RWPE2 (cell line): ENCODE measurements at places on chromosomes 7 and 10.

DNA sequence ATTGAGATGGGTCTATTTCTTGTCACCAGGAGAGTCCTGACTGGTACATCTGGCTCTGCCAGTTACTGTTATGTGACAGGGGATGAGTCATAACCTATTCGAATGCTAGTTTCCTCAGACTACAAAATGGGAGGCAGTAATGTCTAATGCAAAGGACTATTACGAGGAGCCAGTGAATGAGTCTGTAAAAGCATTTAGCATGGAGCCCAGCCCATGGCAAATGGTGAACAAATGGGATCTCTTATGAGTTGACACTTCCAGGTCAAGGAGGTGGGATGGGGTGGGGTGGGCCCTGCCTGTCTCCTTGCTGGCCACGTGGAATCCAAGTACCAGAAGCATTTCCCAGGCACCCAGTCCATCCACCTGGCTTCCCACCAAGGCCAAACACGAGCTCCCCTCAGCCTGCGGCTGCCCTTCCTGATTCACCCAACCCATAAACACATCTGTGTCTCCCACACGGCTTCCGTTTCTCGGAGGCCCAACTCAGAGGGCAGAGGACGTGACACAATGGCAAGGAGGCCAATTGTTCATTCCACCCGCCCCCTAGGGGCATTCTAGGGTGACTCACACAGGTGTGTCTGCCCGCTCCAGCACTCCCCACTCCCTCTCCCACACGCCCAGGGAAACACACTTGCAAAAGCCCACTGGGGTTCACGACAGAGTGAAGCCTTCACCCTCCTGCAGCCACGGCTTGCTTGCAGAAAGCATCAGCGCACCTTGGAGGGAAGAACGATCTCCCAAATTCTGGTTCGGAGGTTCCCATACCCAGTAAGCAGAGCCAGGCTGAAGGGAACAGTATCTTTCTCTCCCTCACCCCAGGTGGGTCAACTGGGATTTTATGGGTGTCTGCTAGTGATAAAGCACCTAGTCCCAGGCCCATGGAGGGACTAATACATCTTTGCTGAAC lies 109.8 kb downstream of the SH3PXD2A start:
- DNase-seq = peak; percentile 91

DNA sequence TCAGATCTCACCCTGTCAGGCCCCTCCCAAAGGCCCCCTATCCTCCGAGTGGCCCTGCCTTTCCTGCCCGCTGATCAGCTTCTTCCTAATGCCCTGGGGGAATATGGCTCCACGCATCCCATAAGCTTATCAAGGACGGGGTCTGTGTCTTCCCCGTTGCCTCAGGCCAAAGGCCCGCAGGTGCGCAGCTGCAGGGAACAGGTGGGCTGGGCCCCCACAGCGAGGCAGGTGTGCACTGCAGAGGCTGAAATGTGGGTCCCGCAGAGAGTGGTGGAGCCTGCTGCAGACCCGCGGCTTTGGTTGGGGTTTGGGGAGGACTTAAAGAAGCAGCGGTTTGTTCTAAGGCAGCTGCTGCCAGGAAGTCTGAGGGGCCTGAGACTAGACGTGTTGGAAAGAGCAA lies 220.8 kb upstream of the TCERG1L start:
- no peak for DNase-seq

DNA sequence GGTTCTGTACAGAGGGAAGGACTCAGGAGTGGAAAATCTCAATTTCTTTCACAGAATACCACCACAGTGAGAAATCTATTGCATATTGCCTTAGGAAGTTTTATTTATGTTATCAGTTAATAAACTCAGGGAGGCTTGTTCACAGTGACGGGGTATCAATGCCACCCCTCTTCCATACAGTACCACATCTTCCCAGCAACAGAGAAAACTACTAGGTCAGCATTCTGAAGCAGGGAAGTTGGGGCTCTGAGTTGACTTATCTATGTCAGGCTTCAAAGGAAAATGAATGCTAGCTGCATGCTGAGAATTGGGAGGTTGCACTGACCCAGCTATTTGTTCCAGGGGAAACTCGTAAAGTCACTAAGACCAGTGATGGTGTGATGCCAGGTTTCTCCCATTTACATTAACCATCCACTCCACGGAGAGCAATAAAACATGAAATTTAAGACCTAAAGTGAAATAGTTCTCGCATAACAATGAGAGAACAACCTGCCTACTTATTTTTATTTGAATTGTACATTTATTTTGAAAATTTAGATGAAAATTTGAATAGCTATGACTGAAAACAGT lies 266.7 kb downstream of the RNLS start:
- DNase-seq = no peak

- DNase-seq = no peak
Observed at GRCh38 chr7:157625973-157626742, 289.4 kb downstream of the DNAJB6 start.

DNA sequence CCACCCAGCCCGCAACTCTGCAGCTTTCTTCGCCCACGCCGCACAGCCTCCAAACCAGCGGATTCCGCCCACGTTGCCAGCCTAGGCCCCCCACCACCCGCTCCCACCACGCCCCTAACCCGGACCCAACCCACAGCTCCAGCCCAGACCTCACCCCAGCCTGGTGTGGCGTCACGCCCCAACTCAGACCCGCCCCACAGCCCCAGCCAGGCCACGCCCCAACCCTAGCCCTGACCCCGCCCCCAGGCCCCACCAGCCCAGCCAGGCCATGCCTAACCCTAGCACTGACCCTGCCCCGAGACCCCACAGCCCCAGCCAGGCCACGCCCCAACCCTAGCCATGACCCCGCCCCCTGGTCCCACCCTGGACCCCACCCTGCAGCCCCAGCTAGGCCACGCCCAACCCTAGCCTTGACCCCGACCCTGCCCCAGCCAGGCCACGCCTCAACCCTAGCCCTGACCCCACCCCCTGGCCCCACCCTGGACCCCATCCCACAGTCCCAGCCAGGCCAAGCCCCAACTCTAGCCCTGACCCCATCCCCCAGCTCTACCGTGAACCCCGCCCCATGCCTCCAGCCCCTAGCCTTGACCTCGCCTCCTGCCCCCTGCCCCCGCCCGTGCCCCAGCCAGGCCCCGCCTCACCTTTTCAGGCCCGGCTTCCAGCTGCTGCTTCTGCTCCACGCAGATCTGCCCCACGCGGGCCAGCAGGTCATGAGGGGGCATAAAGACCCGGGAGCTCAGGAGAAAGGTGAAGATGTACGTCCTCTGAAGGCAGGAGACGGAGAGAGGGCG lies 64.0 kb downstream of the RASGEF1A start:
- peak; percentile 59 for DNase-seq

DNA sequence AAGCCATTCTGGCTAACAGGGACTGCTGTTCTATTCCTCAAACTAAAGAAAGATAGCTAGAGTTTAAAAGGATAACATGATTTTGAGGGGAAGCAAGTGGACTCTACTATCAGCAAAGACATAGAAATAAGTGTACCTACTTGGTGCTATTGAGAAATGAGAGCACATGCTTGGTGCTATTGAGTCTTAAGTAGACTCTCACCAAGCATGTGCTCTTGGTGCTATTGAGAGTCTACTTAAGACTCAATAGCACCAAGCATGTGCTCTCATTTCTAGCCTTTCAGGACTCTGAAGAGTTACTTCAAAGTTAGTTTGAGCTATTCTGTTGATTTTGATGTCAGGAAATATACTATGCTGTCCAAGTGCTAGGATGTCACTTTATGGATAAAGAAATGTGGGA lies 733.0 kb upstream of the ZWINT start:
- no peak for DNase-seq

DNA sequence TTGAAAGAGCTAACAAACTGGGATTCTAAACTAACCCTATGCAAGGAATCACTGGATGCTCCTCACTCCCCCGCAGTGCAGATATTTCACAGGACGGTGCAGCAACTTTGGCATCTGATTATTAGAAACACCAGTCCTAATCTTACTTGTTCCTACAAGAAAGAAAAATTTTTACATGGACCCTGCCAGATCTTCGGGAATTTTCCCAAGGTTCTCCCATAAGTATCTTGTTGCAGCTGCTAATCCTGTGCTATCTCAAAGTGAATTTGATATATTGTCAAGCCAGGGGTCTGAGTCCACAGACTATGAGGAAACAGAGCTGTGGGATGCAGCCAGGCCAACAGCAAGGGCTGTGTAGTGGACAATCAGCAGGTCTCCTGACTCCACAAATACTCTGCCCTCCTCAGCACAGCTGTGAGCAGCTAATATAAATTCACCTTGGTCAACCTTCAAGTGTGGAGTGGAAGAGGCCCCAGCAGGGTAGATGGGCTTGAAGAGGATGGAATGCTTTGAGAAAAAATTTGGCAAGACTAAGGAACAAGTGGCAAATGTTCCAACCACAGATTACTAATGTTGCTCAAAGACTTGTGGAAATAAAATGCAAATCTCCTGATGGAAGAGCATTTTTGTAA lies 25.6 kb downstream of the VSTM4 start:
- DNase-seq = no peak

DNA sequence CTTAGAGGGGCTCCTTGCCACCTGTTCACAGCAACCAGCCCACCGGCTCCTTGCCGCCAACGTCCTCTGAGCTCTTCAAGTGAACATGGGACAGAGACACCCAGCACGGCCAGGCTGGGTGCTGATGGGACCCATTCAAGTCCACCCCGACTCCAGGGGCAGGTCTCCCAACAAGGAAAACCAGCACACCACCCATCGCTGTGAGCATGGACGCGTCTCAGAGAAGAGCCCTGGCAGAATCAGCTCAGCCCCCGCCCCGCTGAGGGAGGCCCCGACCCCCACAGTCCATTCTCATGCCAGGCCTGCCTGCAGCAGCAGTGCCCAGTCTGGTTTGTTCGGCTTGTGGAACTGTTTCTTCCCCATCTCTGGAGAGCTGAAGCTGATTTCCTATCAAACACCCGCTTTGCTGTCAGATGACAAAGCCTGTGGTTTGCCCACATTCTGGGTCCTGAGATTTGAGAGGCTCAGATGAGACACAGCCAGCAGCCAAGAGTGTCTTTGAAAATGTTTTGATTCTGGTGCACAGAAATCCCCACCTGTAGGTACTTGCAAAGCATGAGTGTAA lies 216.6 kb downstream of the ZMYND11 start:
- no peak for DNase-seq

DNA sequence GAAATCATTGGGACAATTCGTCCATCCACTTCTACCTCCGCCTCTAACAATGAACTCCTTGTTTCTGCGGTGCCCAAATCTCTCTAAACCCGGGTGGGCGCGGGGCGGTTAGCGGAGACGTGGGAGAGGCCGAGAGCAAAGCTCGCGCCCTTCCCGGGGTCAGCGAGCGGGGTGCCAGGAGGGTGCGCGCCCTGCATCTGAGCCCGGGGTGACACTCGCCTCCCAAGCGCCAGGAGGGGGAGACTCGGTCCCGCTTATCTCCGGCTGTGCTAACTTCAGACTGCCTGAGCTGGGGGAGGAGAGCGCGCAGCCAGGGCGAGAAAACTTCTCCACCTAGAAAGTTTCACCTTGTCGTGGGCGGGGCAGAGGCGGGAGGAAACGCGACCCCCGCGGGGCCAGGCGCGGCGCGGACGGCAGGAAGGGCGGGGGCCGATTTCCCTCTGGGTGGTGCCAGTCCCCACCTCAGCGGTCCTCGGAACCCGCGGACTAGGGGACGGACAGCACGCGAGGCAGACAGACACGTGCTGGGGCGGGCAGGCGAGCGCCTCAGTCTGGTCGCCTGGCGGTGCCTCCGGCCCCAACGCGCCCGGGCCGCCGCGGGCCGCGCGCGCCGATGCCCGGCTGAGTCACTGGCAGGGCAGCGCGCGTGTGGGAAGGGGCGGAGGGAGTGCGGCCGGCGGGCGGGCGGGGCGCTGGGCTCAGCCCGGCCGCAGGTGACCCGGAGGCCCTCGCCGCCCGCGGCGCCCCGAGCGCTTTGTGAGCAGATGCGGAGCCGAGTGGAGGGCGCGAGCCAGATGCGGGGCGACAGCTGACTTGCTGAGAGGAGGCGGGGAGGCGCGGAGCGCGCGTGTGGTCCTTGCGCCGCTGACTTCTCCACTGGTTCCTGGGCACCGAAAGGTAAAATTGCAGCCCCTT lies at the start of gene MET:
Gene MET (plus strand): TSS at position 516 of the 915 bp plus-strand sequence. CDS start 26,889 bp downstream, outside the sequence.
- DNase-seq = peak; percentile 91

DNA sequence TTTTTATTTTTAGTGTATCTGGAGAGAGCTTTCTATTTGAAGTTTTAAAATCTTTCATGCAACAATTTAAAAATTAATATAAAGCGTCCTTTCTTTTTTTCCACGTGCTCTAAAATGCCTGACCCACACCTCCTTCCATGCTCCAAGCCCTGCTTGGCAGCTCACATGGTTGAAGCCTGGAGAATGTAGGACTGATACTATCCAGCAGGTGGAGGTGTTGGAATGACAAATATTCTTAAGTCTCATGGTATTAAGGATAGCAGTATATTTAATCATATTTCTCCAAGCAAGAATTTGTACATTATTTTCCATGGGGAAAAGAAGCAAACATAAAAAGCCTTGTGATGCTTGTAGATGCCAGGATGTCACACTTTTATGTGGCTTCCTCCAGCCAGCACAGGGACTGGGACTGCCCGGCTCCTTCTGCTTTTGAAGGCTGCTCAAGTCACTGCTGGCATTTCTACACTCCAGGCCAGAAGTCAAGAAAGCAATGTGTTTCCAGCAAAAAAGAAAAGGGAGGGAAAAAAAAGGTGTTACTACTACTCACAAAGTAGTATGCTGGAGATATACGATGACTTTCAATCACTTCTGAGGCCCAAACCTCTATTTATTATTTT lies 49.7 kb downstream of the BZW2 start:
- no peak for DNase-seq

- DNase-seq = no peak
Observed at GRCh38 chr10:103849880-103850571, 5.3 kb downstream of the SH3PXD2A start.

GRCh38 chr10:30002426-30003266 lies 56.7 kb downstream of the JCAD start:
- peak; percentile 72 for DNase-seq

DNA sequence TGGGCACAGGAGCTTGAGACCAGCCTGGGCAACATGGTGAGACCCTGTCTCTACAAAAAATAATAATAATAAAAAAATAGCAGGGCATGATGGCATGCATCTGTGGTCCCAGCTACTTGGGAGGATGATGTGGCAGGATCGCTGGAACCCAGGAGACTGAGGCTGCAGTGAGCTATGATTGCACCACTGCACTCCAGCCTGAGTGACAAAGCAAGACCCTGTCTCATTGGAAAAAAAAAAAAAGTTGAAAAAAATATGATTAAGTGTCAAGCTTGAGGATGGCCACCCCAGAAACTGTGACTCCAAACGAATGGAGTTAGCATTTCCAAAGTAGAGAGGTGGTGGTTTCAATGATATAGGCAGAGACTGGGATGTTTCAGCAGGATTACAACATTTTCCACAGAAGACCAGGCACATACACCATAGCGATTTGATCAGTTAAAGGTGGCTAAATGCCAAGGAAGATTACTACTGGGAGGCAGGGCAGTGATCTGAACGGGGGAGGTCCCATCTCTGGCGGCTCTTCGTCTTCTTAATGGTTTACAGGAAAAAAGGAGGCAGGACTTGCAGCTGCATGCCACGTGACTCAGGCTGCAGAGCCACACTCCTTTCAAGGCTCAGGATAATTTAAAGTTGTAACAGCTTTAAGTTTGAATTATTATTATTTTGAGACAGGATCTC lies 250.6 kb upstream of the GALNT17 start:
- DNase-seq = no peak

DNA sequence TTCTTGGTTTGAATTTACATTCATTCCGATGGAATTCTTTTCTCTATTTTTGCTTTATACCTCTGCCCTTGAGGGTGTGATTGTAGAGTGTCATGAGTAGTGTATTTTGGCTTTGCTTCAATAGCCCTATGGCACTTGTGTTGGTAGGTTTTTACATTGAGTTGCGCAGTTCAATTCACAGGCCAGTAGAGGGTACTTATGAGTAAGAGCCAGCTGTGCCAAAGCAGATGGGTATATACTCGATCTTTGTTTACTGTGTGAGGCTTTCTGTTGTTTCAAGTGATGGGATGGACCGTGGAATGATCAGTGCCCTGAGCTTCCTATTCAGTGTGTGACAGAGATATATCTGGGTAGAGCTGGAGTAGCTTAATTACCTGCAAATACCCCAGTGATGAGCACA lies 4.3 kb upstream of the AKR1C3 start:
- no peak for DNase-seq
